ENCODE measurements at places on chromosomes 5 and 9. TPM values are rescaled to one million over a fixed set of nuclear protein-coding genes. Genes with fewer than 3 reads are reported as not detected.
A peak's percentile ranks its signal among the peaks of the same experiment; 100 is the strongest.

DNA sequence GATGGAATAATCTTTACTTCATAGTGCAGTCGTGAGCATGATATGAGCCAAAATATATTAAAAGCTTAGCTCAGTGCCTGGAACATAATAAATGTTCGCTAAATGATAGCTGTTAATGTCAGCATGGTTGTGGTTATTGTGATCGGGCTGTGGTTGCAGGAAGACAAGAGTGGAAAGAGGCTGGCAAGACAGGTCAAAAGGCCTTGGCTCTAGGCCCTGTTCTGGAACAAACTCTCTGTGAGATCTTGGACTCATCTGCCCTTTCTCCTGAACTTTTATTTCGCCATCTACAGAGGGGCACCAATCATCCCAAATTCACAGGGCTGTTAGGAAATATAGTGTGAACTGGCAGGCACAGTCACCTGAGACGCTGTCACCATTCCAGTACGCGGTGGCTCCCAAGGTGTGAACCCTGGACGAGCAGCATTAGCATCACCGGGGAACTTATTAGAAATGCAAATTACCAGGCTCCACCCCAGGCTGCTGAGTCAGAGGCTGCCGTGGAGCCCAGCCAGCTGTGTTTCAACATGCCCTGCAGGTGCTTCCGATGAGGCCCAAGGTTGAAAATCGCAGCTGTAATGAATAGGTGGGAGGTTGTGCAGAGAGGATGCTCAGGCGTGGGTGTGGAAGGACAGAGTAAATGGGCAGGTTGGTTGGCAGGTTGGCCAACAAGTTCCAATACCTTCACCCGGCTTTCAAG, 50.2 kb upstream of the SAP30L start:
- DNase-seq, result no peak

TMEM252 gene
- total RNA-seq, result 0.09 TPM

DNA sequence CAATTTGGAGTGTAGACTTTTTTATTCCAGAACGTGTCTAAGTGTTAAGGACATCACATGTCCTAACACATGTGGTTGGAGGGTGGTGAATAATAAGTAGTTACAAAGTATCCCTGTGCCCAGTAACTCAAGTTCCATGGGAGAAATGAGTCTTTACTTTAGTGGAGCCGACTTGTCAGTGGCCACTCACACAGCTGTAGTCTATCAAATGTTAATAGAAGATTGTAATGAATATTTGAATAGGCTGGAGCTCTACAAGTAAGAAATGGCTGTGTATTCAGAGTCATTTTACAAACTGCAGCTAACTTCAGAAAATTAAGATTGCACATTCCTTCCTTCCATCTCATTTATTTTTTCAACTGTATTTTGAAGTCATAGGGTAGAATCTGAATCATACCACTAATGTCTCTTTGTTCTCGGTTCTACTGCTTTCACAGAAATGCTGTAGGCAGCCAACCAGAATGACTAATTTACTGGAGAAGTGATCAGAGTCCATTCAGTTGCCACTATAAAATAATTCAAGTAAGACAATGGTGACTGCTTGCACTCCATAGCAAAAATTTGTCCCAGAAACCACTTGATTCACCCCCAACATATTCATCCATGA, 394.8 kb downstream of the NR2F1-AS1 start:
- no peak for DNase-seq

DNA sequence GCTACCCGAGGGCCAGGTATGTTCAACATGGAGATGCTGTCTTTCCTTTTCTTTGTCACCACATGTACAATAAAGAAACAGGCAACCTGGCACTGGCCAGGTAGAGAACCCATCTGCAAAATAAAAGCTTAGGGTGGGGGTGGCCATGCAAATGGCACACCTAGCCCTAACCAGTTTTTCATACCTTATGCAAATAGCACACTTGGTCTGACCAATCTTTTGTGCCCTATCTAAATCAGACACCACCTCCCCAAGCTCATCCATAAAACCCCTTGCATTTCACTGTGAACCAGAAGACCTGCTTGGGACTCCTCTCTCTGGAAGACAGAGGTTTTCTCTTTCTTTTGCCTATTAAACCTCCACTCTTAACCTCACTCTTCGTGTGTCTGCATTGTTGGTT, 33.9 kb downstream of the JAKMIP2 start:
- DNase-seq, result no peak

SPARC gene
- total RNA-seq, result 4,650 TPM

PCDHGA2 gene
- total RNA-seq, result 1.6 TPM

DMRT3 gene
- 0.09 TPM for total RNA-seq

GRCh38 chr9:86096386-86096785, 3.0 kb downstream of the GOLM1 start:
- DNase-seq, result no peak

MARCOL gene
- not detected for total RNA-seq

- DNase-seq, result no peak
Measured at GRCh38 chr5:72445969-72446368, 61.2 kb downstream of the ZNF366 start.

DNA sequence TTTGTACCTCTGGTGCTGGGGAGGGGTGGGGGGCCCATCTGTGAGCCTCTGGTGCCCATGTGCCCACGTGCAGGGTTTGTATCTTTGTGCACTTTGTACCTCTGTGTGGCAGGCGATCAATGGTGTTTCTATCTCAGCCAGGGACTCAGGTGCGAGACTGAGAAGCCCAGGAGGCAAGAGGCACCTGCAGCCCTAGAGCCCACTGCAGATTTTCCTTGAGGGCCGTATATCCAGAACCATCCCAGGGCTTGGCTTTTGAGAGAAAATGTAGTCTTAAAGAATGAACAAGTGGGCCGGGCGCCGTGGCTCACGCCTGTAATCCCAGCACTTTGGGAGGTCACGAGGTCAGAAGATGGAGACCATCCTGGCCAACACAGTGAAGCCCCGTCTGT, 52.2 kb upstream of the KCNMB1 start:
- no peak for DNase-seq

OTP gene
- not detected for total RNA-seq

DNA sequence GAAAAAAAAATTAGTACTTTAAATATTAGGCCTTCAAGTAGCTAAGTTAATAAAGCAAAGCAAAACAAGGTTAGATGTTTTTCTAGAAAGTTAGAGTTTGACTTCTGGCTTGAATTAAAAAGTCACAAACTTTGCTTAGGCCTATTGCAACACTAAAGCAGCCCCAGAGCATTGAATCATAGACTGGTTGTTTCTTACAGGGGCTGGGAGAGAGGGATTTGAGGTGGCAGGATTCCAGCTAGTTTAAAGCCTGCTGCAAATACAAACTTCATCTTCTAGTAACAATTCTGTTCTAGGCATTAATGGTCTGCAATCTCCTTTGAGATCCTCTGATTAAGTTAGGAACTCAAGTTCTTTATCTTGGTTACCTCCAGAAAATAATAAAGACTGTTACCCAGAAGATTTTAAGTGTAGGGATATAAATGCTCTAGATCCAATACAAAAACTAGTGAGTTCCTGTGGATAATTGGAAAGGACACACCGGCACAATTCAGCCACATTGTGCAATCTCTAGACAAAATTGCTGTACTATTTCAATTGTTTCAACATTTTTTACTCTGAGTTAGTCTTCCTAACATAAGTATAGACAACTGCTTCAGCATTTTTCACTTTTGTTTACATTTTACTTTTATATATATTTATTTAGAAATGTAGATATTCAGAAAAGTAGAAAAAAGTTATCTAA, 12.6 kb downstream of the OR13C5 start:
- DNase-seq, result peak; percentile 91

- DNase-seq, result no peak
Measured at GRCh38 chr5:58444805-58445204, 15.1 kb downstream of the PLK2 start.

FOXD4L4 gene
- 0.04 TPM for total RNA-seq

DNA sequence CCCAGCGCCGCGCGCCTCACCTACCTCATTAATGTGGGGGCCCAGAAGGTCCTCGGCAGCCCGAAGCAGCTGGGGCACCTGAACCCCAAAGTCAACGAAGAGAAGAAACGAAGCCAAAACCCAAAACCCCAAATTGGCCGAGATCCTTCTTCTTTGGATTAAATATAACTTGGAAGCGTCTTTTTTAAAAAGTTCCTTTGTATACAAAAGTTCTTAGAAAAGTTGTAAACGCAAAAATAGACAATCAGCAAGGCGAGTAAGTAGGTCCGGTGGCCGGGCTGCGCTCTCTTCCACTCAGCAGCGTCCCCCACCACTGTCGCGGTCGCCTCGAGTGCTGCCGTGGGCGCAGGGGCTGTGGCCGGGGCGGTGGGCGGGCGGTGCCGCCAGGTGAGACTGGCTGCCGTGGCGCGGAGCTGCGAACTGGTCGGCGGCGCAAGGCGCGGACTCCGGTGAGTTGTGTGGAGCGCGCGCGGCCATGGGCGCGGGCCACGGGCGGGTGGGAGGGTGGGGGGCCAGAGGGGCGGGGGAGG, 360 bp downstream of the KLF4 start:
- DNase-seq, result peak; percentile 46

UNC5A gene
- total RNA-seq, result 0.62 TPM

GRCh38 chr5:943201-943917, 50.7 kb downstream of the TRIP13 start:
- no peak for DNase-seq

SLC23A1 gene
- 0.04 TPM for total RNA-seq

- no peak for DNase-seq
Measured at GRCh38 chr5:172082180-172082579, 75.7 kb upstream of the FBXW11 start.

DNA sequence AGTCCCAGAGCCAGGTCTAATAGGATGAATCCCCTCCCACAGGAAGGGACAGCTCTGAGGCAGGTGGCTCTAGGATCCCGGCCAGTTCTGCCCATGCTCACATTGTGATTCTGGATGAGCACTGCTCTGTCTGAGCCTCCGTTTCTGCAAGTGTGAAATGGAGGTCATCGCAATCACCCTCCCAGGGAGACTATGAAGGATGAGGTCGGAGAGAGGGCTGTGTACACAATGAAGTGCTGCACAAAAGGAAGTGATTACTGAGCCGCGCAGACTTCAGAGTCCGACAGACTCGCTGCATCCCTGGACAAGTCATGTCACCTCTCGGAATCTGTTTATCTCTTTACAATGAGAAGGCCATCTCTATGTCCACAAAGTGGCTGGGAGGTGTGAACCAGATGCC, 21.7 kb downstream of the LHX6 start:
- no peak for DNase-seq

DNA sequence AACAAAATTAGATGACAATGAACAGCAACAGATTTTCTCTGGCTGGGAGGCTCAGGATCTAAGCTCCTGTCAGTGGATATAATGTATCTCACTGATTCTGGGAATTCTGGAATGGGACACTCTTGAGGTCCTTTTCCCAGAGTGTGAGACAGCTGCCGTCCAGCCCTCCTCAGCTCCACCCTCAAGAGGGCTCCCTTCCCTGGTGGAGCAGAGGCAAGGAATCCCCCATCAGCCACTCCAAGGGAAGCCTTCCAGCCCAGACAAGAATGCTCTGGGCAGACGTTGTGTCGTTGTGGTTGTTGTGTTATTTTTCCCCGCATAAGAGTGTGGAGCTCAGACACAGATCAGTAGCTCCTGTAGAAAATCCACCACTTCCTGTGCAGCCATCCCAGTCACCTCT, 47.7 kb upstream of the ATP10B start:
- DNase-seq, result no peak

DNA sequence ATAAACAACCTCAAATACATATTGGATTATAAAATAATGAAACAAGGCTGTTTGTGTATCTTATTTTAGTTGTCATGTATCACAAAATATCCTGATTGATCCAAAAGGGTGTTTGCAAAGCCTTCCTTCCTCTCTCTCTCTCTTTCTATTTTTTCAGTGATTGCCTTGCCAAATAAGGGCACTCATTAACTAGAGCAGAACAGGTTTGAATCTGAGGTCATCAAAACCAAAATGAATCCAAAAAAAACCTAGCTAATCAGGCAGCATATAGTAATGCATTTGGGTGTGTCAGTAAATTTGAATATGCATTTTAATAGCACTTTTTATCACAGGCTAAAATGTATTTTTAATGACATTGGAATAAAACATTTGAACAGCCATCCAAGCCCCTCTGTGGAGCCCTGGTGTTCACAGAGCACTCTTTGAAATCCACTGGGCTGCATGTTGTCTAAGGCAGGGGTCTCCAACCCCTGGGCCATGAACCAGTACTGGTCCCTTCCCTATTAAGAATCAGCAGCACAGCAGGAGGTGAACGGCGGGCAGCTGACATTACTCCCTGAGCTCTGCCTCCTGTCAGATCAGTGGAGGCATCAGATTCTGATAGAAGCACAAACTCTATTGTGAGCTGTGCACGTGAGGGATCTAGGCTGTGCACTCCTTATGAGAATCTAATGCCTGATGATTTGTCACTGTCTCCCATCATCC, 171.8 kb upstream of the RAI14 start:
- no peak for DNase-seq

DNA sequence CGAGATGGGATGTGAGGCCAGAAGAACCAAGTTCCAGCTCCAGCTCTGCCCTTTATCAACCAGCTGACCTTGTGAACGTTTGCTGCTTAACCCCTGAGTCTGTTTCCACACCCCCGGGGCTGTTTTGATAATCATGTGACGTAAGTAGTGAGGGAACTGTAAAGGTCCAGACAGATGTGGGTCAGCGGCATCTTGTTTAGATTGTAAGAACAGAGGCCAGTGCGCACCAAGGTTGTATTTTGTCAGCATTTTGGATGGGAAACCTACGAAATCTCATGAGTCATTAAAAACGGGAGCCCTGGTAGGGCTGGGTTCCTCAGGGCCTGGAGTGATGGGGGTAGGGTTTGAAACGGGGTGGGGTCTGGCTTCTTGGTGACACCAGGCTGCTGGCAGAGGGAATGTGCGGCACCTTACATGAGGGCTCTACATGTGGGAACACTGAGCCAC, 13.8 kb upstream of the COL15A1 start:
- no peak for DNase-seq

FAM221B gene
- total RNA-seq, result not detected

DNA sequence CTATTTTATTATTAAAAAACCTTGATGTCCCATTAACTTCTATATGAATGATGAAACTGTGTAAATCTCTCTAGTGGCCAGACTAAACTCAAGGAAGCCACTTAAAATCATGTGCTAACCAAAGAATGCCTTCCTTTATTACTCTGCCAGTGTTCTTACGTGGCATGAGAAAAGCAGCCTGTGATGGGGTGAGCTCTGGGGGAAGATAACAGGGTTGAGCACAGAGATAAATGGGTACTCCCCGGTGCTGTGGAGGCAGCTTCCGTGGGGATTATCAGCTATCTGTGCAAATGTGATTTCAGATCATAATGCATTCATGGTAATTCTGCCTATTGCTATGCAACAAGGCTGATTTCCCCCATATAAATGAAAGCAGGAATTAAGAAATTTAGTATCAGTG, 181.3 kb downstream of the CAVIN4 start:
- no peak for DNase-seq

DNA sequence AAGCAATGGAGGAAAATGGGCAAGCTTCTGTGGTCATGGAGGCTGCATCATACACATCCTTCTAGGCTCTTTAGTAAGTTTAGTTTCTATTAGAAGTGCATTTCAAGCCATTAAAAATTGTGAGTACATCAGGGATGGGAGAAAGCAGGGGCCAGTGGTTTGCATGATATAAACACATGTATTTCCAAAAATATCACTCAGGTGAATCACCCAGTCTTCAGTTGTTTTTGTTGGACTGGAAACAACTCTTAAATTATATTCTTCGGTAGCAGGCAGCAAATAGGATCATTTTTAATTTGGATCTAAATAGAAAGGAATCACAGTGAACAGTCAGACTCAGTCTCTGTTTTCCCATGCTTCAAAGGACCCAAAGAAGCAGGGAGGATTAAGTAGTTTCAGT, 657.9 kb downstream of the TLR4 start:
- no peak for DNase-seq

RORB gene
- 0.09 TPM for total RNA-seq

SAXO1 gene
- total RNA-seq, result 0.04 TPM

All from muscle of leg (tissue), 16 donors.